ENCODE measurements at places on chromosomes 12 and 14.

DNA sequence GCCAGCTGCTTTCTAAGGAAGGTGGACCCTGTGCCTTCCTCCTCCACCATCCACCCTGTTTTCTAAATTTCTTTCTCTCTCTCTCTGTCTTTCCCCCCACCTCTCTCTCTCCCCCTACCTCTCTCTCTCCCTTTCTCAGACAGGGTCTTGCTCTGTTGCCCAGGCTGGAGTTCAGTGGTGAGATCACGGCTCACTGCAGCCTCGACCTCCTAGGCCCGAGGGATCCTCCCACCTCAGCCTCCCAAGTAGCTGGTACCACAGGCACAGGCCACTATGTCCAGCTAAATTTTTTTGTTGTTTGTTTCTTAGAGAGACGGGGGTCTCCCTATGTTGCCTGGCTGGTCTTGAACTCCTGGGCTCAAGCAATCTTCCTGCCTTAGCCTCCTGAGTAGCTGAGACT, 59.8 kb upstream of the STON2 start:
- DNase-seq = no peak

- DNase-seq = no peak
Observed at GRCh38 chr12:24360907-24361306, 411.4 kb upstream of the SOX5 start.

DNA sequence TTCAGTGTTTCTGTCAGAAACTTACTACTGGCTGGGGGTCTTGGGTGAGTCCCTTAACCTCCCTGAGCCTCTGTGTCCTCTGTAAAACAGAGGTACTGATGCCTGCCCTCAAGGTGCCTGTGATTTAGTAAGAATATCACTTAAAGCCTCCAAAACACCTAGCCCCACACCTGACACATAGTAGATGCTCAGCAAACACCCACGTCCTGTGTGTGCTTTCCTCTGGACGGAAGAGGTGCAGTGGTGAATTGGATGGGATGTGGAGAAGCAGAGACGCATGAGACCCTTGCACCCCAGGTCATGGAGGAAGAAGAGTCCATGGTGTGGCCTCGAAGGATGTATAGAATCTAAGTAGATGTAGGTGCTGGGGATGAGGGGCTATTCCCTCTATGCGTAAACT, 110.6 kb downstream of the LGMN start:
- no peak for DNase-seq

DNA sequence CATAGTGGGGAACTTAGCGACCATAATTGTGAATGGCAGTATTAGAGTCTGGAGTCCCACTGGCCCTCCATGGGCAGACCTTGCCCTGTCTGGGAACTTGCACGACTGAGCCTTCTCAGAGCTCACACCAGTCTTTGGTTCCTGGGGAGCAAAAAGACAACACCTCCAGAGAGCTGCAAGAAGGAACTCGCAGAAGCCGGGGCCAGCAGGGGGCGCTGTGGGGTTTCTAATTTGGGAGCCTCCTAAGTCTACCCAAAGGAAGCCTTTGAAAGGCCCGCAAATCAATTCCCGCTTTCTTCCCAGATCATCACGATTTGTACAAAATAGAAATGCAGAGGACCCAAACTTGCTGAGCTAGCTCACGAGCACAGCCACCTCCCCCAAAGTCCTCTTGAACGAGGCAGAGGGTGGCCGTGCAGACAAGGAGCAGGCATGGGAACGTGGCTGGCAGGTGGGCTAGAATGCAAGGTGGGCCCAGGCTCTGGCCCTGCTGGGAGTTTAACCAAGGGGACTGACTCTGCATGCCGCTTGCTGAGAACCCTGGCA, 46.3 kb upstream of the FBXO21 start:
- DNase-seq = peak; percentile 69

DNA sequence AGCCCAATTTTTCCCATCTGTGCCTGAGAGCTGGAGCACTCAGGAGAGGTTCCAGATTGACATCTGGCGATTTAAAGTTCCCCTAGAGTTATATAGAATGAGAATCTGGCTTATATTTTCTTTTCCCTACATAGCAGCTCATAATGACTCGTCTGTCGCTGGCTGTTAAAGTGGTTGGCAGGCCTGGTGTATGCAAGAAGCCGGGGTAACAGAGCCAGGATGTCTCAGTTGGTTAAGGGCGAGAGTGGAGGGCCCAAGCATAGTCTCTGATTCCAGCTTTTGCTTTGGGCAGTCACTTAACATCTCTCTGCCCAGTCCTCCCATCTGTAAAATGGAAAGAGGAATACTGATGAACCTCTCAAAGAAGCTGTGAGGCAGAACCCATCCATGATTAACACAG, 751.6 kb downstream of the NOVA1 start:
- DNase-seq = no peak

Data from activated naive CD4-positive, alpha-beta T cell treated with anti-CD3 and anti-CD28 coated beads, Interleukin-2, amount 50 U/mL, for 16 hours (primary cell).